Progenitor cell of endocrine pancreas (in vitro differentiated cells): ENCODE measurements at places on chromosomes 3 and 15.

GRCh38 chr15:91864664-91865063 lies 11.2 kb downstream of the SLCO3A1 start:
- no peak for DNase-seq

- DNase-seq = no peak
Measured at GRCh38 chr3:79015854-79016253, 751.9 kb downstream of the ROBO1 start.

- no peak for DNase-seq
Measured at GRCh38 chr15:52680041-52680391, 828 bp upstream of the ATOSA start.

DNA sequence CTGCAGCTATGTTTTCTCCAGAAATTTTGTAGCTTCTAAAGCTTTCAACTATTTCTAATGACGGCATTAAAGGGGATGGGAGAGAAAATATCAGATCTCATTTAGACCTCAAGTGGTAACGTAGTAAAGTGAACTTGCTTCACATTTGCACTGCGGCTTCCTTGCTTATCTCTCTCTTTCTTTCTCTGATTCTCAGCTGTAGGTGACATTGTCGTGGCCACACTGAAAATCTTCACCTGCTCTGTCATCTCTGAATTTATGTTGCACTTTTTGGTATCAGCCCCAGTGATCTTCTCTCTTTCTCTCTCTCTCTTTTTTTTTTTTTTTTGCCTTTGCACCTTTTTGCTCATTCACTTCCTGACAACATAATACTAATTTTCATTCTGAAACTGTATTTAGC lies 254.1 kb upstream of the SATB1 start:
- no peak for DNase-seq

DNA sequence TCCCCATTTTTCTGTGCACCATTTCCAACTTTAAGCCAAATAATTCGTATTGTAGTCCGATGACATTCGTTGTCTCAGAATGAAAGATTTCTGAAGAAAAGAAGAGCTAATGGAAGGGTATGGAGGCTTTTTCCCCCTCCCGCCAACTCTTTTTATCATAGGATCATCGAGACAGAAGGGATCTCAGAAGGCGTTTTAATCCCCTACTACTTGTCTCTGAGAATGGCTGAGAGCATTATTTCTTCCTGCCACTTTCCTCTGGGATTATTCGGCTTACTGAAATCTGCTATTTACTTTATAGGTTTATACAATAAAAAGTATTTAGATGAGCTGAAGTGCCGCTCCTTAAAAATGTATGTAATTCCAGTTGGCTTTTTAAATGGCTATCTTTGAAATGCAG lies 789.8 kb downstream of the EDEM1 start:
- DNase-seq = no peak
